Central memory CD4-positive, alpha-beta T cell (primary cell): ENCODE measurements at places on chromosomes 6 and 20.

GRCh38 chr6:24009319-24009718 lies 116.7 kb upstream of the NRSN1 start:
- no peak for DNase-seq

GRCh38 chr6:144797881-144798589 lies 512.9 kb downstream of the UTRN start:
- no peak for DNase-seq

- DNase-seq: no peak
Observed at GRCh38 chr20:48486065-48486464, 341.7 kb downstream of the PREX1 start.

DNA sequence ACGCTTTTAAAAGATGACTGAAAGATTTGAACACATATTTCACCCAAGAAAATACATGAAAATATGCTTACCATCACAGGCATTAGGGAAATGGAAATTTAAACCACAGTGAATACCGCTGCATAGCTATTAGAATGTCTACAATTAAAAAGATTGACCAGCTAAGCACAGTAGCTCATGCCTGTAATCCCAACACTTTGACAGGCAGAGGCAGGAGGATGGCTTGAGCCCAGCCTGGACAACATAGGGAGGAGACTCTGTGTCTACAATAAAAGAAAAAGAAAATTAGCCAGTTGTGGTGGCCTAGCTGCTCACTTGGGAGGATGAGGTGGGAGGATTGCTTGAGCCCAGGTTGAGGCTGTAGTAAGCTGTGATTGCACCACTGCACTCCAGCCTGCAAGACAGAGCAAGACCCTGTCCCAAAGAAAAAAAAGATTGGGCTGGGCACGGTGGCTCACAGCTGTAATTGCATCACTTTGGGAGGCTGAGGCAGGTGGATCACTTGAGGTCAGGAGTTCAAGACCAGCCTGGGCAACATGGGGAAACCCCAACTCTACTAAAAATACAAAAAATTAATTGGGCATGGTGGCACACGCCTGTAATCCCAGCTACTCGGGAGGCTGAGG lies 163.7 kb upstream of the AKAP12 start:
- no peak for DNase-seq
